ENCODE measurements at places on chromosomes 3 and 15. TPM values are rescaled to one million over a fixed set of nuclear protein-coding genes. Genes with fewer than 3 reads are reported as not detected.

Gene FEZF2
- not detected for polyA plus RNA-seq

DNA sequence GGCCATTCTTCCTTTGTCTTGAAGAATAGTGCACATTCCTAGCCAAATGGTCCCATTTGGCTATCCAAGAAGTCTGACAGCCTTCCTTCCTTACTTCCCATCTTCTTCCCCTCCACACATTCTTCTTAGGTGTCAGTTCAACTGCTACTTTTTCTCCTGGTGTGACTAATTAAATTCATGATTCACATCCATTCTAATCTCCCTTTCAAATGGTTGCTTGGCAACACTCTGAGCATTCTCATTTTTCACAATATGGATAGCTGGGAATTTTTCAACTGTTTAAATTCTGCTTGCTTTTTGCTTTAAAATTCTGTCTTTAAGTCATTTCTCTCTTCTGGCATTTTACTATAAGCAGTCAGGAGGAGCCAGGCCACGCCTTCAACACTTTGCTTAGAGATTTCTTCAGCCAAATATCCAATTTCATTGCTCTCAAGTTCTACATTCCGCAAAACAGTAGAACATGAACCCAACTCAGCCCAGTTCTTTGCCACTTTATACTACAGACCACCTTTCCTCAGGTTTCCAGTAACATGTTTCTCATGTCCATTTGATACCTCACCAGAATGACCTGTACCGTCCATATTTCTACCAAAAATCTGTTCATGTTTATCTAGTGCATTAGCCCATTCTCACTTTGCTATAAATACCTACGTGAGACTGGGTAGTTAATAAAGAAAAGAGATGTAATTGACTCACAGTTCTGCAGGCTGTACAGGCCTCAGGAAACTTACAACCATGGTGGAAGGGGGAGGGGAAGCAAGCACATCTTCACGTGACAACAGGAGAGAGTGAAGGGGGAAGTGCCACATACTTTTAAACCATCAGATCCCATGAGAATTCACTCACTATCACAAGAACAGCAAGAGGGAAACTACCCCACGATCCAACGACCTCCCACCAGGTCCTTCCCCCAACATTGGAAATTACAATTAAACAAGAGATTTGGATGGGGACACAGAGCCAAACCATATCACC is 31.9 kb upstream of the MCF2L2 start:
- DNase-seq, result no peak

DNA sequence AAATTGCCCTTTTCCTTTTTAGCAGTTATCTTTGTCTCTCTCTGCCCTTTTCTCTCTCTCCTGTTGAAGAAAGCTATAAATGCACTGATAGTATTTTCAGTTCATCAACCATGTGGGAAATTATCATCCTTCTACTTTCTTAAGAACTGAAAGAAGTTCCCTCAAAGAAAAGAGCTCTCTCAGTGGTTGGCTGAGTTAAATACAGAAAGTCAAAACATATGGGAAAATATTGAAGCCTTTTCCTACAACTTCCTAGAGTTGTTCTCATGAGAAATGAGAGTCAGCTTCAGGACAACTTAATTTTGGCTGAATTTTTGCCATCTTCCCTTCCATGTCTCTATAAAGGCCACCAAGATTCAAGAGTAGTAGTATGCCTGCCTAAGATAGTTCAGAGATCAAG is 96.7 kb downstream of the NFKBIZ start:
- no peak for DNase-seq

DNA sequence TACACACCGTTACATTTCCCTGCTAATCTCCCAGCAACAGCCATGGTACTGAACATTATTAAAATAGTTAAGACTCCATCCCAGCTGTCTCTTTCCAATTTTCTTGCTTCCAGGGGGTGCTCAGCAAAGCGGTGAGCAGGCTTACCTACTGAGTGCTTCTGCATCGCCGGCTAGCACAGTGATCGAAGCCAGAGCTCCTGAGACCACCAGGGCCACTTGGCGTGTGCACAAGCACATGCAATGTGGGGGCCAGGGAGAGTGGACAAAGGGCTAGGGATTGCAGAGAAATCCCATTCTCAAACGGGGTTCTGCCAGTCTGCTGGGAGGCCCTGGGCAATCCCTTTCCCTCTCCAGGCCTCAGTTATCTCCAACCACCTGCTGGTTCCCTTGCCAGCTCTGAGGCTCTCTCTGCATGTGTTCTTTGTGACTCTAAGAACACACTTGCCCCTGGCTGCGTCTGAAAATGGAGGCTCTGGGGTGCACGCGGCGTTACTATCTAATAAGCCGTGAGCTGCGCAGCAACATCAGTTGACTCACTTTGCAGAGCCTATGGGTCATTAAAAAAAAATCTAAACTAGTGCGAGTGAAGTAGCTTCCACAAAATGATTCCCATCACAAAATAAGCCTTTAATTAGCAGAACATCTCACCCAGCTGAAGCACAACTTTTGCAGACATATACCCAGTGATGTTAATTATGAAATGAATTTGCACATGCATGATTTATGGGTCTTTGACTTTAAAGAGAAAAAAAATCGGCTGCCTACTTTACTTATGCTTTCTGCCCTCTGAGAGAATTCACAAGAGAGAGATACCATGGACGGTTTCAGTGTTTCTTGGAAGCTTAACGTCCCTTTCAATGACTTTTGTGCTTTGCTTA is 271.5 kb downstream of the TLE3 start:
- DNase-seq, result no peak
